ENCODE measurements at places on chromosomes 4 and X.

GRCh38 chr4:5906191-5906590 is 13.3 kb upstream of the CRMP1 start:
- DNase-seq = no peak

GRCh38 chrX:23926015-23926414 is 18.2 kb downstream of the CXorf58 start:
- no peak for DNase-seq

DNA sequence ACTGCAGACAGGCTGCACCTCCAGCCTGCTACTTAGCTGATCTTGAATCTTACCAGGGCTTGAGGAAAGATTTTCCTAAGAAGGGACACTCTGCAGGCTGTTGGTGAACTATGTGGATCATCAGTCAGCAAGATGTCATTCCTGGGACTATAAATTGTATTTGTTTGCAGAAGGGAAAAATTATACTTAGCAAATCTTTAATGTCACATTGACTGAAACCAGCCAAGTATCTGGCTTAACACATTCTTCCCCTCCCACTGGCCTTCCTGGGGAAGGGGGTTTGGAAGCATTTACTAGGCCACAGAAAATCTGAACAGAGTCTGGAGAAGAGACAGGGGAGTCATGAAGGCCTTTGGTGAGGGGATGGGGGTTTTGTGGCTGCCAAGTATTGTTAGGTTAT is 156.7 kb upstream of the EOLA2 start:
- no peak for DNase-seq

DNA sequence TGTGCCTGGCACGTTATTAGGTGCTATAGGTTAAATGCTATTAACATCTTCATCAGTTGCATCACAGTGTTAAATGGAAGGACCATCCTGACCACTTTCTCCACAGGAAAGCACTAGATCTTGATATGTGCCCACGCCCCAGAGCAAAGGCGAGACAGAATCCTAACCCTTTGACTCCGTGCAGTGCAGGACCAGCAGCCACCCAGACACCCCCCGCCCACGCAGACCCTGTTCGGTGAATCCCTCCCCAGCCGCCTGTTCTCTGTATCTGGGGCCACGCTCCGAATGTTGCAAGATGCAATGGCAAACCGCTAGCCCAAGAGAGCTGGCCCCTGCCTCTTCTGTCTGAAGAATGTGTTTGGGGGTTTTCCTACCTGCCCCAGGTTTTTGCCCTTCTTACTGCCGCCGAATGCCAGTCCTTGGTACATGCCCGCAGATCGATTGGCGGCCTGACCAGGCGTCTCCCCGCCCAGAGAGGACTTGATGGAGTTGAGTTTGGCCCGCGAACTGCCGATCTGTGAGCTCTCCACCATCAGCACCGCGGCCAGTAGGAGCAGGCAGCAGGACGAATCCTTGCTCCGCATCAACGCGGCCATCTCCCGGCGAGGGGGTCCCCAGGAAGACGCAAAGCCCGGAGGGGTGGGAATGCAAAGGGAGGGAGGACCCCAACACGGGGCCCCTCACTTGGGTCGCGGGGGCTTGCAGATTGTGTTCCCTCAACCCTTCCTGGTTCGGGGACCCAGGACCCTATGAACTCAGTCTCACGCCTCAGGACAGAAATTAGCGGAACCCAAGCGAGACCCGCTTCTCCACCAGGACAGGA is 906 bp downstream of the DKK2 start:
- DNase-seq = peak; percentile 31

GRCh38 chr4:86368433-86368832 is 8.6 kb upstream of the MAPK10 start:
- no peak for DNase-seq

DNA sequence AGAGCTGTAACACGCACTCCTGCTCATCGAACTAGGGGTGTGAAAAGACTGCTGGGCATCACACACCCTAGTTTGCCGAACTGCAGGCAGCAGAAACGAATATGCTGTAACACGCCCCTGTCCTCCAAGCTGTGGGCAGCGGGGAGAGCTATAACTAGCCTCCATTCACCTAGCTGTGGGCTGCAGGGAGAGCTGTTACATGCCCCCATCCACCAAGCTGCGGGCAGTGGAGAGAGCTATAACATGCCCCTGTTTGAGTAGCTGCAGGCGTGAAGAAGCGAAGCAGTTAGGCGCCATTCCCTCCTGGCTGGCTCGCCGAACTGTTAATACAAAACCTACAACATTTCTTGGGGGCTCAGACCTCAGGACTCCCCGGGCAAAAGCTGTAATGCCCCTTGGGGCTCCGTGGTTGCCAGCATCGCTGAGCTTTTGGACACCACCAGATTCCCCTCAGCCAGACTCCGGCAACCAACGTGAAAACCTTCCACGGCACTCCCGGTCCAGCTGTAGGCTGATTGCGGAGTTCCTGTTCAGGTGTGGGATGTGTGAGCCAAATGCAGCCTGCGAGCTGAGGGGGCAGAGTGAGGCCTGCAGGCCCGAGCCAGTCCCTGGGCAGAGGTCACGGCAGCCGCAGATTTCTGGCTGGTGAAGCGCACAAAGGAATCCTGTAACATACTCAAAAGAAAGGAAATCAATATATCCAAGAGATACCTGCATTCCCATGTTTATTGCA is 41.1 kb upstream of the ANKRD17 start:
- DNase-seq = no peak

- DNase-seq = no peak
Measured at GRCh38 chrX:71953946-71954345, 43.3 kb downstream of the NHSL2 start.

DNA sequence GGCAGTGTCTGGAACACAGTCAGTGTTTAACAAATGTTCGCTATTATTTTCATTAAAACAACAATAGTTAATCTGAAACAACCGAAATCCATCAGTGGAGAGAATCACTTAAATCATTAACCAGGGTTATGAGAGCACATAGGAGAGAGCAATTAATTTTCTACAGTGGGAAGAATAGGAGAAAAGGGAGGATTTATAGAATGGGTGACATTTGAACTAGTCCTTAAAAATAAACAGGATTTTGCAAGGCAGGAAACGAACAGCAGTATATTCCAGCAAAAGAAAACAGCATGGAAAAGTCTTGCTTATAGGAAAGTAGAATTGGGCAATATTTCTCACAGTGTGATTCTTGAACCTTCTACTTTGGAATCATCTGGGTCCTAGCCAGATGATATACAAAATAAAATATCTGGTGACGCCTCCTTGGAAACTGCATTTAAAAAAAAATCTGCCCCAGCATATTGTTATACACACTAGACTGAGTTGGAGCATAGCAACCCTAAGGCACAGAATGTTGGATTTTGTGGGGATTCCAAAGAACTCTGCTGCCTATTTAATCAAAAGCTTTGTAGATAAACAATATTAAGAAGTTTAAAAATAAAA is 56.1 kb downstream of the INTS12 start:
- DNase-seq = no peak

GRCh38 chrX:72540318-72540717 is 32.3 kb downstream of the HDAC8 start:
- DNase-seq = no peak

- no peak for DNase-seq
Measured at GRCh38 chrX:71095981-71096759, 519 bp downstream of the FOXO4 start.

GRCh38 chr4:5891563-5892322 is 1.1 kb downstream of the CRMP1 start:
- no peak for DNase-seq

DNA sequence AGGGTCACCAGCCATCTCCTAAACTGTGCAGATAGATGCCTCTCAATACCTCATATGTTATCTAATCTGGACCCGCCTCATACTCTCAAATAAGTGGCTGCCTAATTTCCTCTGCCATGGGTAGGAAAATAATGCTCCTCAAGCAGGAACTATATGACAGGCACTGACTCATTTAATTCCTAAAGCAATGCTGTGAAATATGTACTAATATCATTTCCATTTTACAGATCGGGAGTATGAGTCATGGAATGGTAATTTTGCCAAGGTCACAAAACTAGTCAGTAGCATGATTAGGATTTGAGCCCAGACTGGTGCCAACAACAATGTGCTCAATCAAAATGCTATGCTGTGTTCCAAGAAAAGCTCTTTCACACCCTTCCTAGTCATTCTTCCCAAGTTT is 3.0 kb upstream of the NXT2 start:
- DNase-seq = peak; percentile 6

All from brain microvascular endothelial cell (primary cell).